Stimulated activated CD4-positive, alpha-beta T cell treated with anti-CD3 and anti-CD28 coated beads, Interleukin-2, amount 100 ng/mL, for 24 hours (primary cell): ENCODE measurements at places on chromosomes 11 and 22.

DNA sequence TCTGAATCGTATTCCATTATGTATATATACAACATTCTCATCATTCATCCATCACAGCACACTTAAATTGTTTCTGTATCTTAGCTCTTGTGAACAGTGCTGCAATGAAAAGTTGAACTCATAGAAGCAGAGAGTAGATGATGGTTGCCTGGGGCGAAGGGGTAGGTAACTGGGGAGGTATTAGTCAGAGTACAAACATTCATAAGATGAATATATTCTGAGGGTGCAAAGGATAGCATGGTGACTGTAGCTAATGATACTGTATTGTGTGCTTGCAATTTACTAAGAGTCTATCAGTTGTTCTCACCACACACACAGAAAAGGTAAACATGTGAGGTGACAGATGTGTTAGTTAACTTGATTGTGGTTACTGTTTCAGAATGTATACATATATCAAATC lies 12.6 kb upstream of the RFPL2 start:
- no peak for DNase-seq

DNA sequence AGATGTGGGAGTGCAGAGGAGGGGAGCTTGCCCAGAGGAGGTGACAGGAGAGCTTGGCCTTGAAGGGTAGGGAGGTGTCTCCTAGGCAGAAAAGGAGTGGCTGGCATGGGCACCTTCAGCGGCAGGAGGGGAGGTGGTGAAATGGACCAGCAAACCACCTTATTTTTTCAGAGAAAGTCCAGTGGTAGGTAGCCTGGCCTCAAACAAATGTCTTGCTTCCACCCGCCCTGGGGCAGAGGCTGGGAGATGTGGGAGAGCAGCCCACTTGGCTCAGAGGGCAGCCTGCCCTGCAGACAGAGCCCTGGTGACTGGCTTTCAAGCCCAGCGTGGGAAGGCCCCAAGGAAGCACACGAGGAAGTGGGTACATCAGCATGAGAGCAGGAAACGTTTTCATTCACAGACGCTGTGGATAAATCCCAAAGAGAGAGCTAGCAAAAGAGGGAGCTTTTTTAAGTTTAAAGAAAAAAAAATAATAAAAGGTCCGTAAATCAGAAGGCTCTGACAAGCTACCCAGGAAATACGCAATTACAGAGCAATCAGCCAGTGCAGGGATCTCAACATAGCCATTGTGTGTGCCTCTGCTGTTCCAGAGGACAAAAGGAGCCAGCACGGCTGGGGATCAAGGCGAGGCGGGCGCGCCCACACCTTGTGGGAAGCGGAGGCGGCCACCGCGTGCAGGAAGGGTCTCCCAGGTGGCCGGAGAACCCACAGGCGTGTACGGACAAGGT lies 238.7 kb upstream of the PLET1 start:
- DNase-seq = no peak

DNA sequence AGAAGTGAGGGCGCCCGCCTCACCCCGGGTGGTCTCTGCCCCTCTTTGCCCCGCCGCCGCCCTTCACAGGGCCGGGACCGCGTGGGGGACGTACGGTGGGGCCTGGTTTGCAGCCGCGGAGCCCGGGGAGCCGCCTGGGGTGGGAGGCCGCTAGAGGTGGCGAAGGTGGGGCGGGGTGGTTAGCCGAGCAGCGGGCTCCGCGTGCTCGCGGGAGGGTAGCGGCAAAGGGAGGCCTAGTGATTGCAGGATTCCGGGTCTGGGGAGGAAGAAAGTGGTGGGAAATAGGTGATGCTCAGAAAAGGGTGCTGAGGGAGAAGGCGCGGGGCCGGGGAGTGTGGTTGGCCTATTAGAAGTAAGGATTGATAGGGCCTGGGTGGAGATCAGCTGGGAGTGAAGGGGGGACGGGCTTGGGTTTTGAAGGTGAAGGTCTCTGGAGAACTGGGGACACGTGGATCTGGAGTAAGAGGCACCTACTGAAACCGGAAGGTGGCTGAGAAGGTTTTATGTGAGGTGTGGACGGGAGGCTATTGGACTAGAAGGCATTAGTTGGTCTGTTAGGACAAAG lies 571 bp downstream of the FAR1 start:
- DNase-seq = peak; percentile 56

GRCh38 chr22:37018815-37019308 lies 385 bp downstream of the TST start:
- no peak for DNase-seq

DNA sequence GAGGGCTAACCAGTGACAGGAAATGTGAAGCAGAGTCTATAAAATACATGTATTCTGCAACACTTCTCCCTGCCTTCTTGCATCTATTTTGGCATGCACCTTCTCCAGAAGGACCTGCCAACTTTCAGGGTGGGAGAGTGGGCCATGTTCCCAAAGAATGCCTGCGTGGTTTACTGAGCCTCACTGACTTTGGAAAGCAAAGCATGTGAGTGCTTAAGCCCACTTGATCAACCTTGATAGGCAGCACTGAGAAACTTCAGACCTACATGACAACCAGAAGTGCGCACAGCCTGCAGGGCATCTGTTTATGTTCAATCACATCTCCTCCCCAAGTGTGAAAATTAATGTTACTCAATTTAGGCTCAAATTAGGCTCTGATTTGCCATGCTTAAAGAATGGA lies 69.2 kb downstream of the AMOTL1 start:
- no peak for DNase-seq

- no peak for DNase-seq
Observed at GRCh38 chr11:44307340-44308099, 2.4 kb downstream of the ALX4 start.

DNA sequence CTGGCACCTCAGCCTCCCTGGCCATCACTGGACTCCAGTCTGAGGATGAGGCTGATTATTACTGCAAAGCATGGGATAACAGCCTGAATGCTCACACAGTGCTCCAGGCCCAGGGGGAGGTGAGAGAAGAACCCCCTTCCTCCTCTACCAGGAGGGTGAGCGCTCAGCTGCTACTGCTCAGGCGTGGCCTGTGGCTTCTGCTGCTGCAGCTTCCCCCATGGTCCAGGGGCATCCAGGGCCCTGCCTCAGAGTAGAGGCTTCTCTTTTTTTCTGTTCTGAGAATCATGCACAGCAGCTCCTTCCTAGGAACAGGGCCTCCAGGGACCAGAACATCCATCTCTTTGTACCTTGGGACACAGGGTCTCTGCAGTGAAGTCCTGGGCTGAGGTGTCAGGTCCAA lies 83.1 kb downstream of the VPREB1 start:
- DNase-seq = no peak
